ENCODE measurements at places on chromosomes 7 and 10. TPM values are rescaled to one million over a fixed set of nuclear protein-coding genes. Genes with fewer than 3 reads are reported as not detected.

Gene OPALIN
- not detected for total RNA-seq

Gene C10orf53
- total RNA-seq, result not detected

Gene CDK14
- 137 TPM for total RNA-seq

Gene OR2A12
- not detected for total RNA-seq

Gene TBX20
- not detected for total RNA-seq

Gene TSPAN12
- 16.8 TPM for total RNA-seq

Gene STAG3
- 0.69 TPM for total RNA-seq

Gene GIMAP1
- total RNA-seq, result 1.4 TPM

Gene MYOF
- total RNA-seq, result 5.5 TPM

Gene RGR
- 1.6 TPM for total RNA-seq

Gene ITIH5
- 18.9 TPM for total RNA-seq

Gene ASB10
- total RNA-seq, result not detected

Gene MOSPD3
- 11.3 TPM for total RNA-seq

Gene PRLHR
- total RNA-seq, result 1.2 TPM

Gene ADAM12
- total RNA-seq, result 8.8 TPM

Gene CPA4
- 1.4 TPM for total RNA-seq

Gene TAS2R41
- total RNA-seq, result not detected

Gene WDR86
- 21.2 TPM for total RNA-seq

Gene UPK3BL2
- total RNA-seq, result 2.8 TPM

Gene H2BK1
- total RNA-seq, result not detected

Gene PDK4
- 8.3 TPM for total RNA-seq

Gene ANKRD1
- total RNA-seq, result not detected

Gene SCIN
- total RNA-seq, result 9.9 TPM

Gene COL17A1
- under 0.01 TPM for total RNA-seq

Gene SPACDR
- not detected for total RNA-seq

Gene EZH2
- 29.3 TPM for total RNA-seq

Gene VPS37D
- total RNA-seq, result 24.0 TPM

Gene ATOH7
- 0.69 TPM for total RNA-seq

Gene SHH
- total RNA-seq, result 8.5 TPM

Gene GPER1
- 3.0 TPM for total RNA-seq

Gene CCSER2
- total RNA-seq, result 99.2 TPM

Gene CUZD1
- 0.69 TPM for total RNA-seq

Gene LIPM
- not detected for total RNA-seq

Gene GLI3
- 5.1 TPM for total RNA-seq

Gene REEP3
- 21.0 TPM for total RNA-seq

Gene NKX1-2
- total RNA-seq, result 1.8 TPM

Gene GPNMB
- total RNA-seq, result 7.2 TPM

Gene PTPRE
- total RNA-seq, result 31.8 TPM

Gene GIMAP7
- total RNA-seq, result 3.7 TPM

Gene SLC39A12
- total RNA-seq, result 20.1 TPM

Gene LMOD2
- total RNA-seq, result not detected

Gene TMEM196
- total RNA-seq, result 28.6 TPM

Gene CREM
- total RNA-seq, result 29.5 TPM

Gene ACSM6
- total RNA-seq, result not detected

Gene ERVW-1
- not detected for total RNA-seq

Gene SPDYE1
- total RNA-seq, result not detected

Gene SYT15B
- total RNA-seq, result 1.4 TPM

Gene TSPAN14
- total RNA-seq, result 15.0 TPM

Gene NPSR1
- 1.8 TPM for total RNA-seq

Gene ZNF853
- 28.8 TPM for total RNA-seq

Gene VIPR2
- 2.8 TPM for total RNA-seq

Gene FRG2B
- not detected for total RNA-seq

Gene OPN4
- total RNA-seq, result not detected

Gene CYP3A5
- not detected for total RNA-seq

Gene PYROXD2
- 6.2 TPM for total RNA-seq

Gene LYZL2
- total RNA-seq, result not detected

Gene POM121C
- 17.3 TPM for total RNA-seq

Gene NME8
- not detected for total RNA-seq

Data from diencephalon (tissue), 1 donor.